Daoy (cell line): ENCODE measurements at places on chromosomes 16 and 17. TPM values are rescaled to one million over a fixed set of nuclear protein-coding genes. Genes with fewer than 3 reads are reported as not detected.

The UNC45B gene
- not detected in 2 replicates for total RNA-seq

DNA sequence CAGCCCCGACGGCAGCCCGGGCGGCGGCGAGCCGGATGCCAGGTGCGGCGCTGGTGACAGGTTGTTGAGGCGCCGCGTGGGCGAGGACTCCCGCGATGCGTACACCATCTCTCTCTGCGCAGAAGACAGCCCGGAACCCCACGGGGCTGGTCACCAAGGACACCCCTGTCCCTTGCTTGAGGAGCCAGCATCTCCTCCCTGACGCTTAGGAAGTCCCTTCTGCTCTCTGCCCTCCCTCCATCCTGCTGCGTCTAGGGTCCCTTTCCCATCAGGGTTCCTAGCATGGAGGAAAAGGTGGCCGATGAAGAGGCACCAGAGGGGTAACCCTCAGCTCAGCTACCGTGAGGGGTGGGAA, 43.6 kb downstream of the SRCIN1 start:
- DNase-seq: no peak

- peak; percentile 74 for DNase-seq
Measured at GRCh38 chr17:17781591-17782496, 54.9 kb downstream of the SREBF1 start.

- no peak for DNase-seq
Measured at GRCh38 chr16:88469615-88470395, 16.7 kb downstream of the ZFPM1 start.

DNA sequence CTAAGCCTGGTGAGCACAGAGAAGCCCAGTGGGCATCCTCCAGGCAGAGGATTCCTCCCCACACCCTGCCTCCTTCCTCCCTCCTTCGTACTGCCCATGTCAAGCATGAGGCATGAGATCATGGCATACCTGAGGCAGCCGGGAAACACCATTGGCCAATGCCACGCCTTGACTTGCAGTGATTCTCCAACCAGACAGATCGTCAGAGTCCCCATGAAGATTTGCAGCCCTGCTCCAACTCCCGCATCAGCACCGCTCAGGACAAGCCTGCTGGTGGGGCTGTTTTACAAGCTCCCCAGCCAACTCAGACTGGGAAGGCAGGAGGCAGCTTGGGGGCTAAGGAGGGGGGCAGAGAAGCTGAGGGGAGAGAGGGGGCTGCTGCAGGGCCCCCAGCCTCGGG, 2.9 kb upstream of the KRT16 start:
- peak; percentile 35 for DNase-seq

DNA sequence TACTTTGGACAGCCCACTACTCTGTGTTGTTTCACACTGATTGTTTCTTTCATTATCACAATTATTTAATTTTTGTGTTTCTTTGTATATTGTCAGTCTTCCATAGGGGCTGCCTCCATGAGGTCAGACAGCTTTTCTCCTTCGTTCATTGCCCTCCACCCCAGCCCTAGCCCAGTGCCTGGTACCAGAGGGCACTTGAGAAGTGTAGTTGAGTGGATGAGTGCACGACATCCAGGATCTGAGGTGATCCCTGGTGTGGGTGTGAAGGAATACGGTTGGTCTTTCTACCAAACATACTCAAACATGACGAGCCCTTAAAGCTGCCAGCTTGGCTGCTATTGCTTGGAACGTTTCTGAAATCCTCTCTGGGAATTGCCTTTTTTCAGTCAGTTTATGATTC, 37.9 kb downstream of the DHRS7B start:
- DNase-seq: no peak

- DNase-seq: no peak
Measured at GRCh38 chr17:63658366-63658765, 36.1 kb downstream of the MAP3K3 start.

The TPPP3 gene
- 0.71 TPM in 1 of 2 replicates, not detected in the other for total RNA-seq

- DNase-seq: peak; percentile 69
Measured at GRCh38 chr17:41737680-41738023, 3.2 kb upstream of the HAP1 start.

GRCh38 chr17:67311575-67311974, 54.8 kb downstream of the PSMD12 start:
- DNase-seq: no peak

DNA sequence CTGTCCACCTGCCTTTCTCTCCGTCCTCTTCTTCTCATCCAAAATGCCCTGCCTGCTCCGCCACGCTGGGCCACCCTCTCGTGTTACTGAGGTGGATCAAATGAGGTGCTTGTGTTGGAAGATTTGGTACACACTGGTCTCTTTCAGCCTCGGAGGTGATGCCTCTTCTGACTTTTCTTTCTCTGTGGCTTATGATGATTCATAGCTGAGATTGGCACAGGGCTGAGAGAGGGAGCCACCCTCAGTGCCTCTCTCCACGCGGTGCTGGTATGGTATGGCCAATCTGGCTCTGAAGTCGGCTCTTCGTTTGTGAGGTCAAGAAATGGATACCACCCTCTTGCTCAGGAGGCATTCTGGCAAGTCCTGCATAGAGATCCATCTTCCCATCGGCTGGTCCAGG, 82.4 kb downstream of the PLCG2 start:
- peak; percentile 57 for DNase-seq

DNA sequence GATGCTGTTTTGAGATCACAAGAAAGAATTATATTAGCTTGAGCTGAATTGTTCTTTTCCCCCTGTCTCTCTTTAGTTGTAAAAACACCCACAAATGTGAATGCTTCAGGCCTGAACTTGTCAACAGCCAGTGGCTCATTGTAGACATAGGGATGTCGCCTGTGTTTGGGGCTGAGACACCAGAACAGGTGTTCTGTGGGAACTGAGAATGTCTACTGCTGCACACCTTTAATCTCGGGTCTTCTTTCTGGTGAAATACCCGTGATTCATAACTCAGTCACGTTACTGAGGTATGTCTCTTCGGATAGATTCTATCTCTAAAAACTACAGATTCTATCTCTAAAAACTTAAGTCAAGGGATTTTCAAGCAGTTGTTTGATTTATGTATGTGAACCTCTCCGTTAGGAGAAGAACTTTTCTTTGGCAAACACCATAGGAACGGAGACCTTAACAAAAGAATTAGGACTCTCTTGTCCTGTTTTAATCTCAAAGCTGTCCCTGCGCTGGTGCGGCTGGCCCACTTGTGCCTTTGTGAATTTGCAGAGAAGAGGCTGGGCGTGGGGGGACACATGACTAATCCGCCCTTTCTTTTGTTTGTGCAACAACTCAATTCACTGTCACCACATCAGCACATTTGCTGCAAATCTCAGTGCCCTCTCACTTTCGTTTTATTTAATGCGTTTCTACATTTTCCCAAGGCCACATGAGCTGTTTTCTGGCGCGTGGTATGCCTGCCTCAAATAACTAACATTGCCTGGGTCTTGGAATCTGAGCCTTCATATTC, 643.0 kb downstream of the MAF start:
- DNase-seq: peak; percentile 46

The SDK2 gene
- total RNA-seq: 0.33 and 0.74 TPM in 2 replicates

The HOXB8 gene
- 6.9 and 12.4 TPM in 2 replicates for total RNA-seq

The KCNJ2 gene
- total RNA-seq: 0.63 TPM in 1 of 2 replicates, not detected in the other

The GAS7 gene
- 1.1 and 2.5 TPM in 2 replicates for total RNA-seq

DNA sequence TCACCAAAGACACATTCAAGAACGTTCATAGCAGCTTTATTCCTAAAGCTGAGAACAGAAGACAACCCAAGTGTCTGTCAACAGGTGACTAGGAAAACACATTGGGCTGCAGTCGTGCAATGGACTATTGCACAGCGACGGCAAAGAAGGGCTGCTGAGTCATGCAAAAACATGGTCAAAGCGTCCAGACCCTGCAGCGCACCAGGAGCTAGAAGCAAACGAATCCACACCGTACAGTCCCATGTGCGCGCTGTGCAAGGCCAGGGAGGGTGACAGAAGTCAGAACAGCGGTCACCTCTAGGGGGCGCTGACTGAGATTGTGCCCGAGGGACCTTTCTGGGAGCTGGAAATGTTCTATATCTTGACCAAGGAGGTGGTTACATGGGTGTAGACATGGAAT, 266.4 kb downstream of the MAF start:
- no peak for DNase-seq

DNA sequence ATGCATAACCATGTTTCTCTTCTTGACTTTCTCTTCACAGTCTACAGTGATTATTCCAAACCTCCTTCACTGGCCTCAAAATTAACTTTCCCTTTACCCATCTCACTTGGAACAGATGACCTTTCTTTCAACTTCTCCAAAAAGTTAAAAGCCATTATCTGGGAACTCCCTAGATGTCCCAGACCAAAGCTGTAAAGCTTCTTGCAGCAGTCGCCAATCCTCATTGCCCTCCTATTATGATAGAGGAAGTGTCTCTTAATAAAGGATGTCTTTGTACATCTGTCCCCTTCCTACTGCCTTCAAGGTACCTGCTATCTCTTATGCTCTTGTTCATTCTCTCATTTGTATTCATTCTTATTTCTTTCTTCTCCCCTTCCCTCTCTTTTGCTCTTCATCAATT, 127.5 kb downstream of the MRTFB start:
- no peak for DNase-seq

The HSD17B1 gene
- total RNA-seq: under 0.01 and 0.09 TPM in 2 replicates

The ATP2A1 gene
- total RNA-seq: 0.48 TPM in 1 of 2 replicates, not detected in the other

- DNase-seq: no peak
Measured at GRCh38 chr17:14161419-14161818, 75.2 kb downstream of the CDRT15 start.

GRCh38 chr17:40517286-40517662, 15.9 kb upstream of the TNS4 start:
- no peak for DNase-seq

DNA sequence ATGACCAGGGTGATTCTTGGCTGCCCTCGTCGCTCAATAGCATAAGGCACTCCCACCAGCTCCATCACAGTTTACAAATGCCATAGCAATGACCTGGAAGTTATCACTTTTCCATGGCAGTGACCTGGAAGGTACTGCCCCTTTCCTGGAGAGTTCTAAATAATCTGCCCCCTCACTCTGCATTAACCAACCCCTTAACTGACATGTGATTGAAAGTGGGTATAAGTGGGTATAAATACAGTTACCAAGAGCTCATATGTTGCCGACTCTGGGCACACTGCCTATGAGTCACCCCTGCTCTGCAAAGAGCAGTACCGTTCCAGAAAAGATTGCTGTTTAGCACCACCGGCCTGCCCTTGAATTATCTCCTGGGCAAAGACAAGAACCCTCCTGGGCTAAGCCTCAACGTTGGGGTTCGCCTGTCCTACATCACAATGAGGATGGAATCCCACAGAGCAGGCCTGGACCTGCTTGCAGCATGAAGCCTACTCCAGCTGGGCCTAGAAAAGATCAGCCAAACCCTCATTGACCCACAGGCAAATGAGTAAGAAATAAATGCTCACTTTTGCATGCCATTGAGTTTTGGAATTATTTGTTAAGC, 95.2 kb upstream of the SEC14L1 start:
- peak; percentile 35 for DNase-seq

The CES4A gene
- not detected in 2 replicates for total RNA-seq

- DNase-seq: no peak
Measured at GRCh38 chr17:58504826-58505351, 9.5 kb downstream of the MTMR4 start.

GRCh38 chr17:177762-178161, 3.7 kb downstream of the DOC2B start:
- no peak for DNase-seq

GRCh38 chr16:71837150-71837549, 8.6 kb upstream of the ATXN1L start:
- DNase-seq: no peak

DNA sequence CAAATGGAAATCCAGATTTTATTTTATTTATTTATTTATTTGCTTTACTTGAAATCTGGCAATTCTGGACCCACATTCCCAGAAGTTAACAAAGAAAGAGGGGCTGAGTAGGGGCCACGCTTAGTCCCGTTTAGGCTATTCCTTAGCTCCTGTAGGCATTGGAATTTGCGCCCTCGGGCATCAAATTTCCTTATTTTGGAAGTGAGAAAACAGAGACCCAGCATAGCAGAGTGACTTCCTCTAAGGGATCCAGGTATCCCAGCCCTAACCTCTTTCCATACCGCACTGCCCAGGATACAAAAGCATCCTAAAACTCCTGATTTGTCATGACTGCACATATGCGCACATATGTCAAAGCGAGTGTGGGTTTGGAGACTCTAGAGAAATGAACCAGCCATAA, 19.0 kb upstream of the SMG1 start:
- DNase-seq: no peak

The ZMYND15 gene
- total RNA-seq: 1.1 TPM in 1 of 2 replicates, not detected in the other

The KCTD19 gene
- 0.23 and 0.33 TPM in 2 replicates for total RNA-seq

The TUBG1 gene
- total RNA-seq: 36.9 and 54.3 TPM in 2 replicates

DNA sequence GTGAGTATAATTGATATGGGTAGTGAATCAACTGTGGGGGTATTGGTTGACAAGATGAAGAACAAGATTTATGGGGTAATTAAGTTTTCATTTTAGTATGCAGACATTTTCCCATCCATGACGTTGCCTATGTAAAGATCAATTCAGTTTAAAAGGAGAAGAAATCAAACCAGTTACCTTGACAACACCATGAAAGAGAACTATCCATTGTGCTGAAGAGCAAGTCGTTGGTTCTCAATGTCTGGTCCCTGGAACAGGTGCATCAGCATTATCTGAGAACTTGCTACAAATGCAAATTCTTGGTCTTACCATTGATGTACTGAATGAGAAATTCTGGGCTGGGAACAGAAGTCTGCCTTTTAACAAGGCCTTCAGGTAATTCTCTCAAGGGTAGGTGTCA, 801 bp upstream of the OR4D2 start:
- DNase-seq: no peak

DNA sequence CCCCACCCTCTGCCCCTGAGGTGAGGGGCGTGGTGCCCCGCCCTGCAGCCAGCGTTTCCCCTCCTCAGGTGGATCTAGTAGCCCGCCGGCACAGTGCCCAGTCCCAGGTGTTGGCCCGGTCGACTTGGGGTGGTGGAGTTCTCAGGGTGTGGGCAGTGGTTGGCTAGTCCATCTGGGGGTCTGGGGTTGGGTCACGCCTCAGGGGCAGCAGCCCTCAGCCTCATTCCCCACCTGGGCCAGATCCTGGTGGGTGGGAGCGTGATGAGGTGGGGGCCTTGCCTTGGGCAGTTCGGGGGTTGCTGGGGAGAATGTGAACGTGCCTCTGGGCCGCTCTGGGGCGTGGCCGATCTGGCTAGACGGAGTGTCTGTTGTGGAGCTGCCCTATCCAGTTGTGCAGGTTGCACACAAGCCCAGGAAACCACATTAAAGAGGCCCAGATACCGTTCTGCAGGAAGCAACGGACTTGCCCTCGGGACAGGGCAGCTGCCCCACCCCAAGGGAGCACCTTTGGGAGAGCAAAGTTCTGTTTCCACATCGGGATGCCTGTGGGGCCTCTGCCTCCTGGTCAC, 32.0 kb downstream of the GSE1 start:
- DNase-seq: no peak

- peak; percentile 95 for DNase-seq
Measured at GRCh38 chr16:75647492-75648264, at the start of the genes KARS1 and TERF2IP. Gene KARS1 (minus strand): TSS chr16:75647665. CDS start chr16:75647639, 26 bp downstream. Gene TERF2IP (plus strand): TSS chr16:75647773. CDS start chr16:75647883, 110 bp downstream.

DNA sequence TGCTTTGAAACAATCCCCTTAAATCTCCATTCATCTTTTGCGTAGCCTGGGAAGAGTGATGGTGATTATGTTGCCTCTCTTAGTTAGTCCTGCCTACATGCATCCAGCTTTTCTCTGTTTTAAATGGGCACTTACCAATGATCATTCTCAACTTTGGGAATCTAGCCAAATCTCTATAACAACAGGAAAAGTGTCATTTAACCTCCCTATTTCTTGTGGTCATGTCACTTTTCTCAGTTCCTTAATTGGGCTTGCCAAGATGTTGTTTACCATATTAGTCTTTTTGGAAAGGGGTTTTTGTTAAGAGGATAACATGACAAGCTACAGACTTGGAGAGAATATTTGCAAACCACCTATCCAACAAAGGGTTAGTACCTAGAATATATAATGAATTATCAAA, 15.6 kb upstream of the CLEC10A start:
- DNase-seq: no peak

GRCh38 chr17:64448665-64449512, at the start of gene MILR1:
Gene MILR1 (plus strand): TSS chr17:64449115. CDS start chr17:64449169, 54 bp downstream.
- DNase-seq: peak; percentile 78

- DNase-seq: no peak
Measured at GRCh38 chr16:1152651-1153259, at the start of gene CACNA1H. Gene CACNA1H (plus strand): TSS chr16:1153106. CDS start chr16:1153738, 632 bp downstream.
